ENCODE measurements at places on chromosomes 4 and X.

DNA sequence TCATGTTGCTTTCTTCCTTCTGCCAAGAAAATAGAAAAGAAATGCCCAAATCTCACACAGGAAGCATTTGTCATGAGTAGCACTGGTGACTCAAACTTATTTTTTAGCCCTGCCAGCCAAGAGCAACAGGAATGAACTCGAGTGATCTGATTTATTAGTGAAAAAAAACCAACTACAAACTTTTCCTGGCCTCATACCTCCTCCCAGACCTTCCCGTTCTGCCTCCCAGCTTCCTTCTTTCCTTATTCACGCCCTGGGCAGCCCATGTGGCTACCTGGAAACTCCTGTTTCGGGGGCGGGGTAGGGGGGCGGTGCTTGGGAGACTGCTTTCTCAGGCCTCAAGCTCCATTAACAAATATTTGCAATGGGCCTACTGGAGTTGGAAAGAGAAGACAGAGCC is 178.5 kb downstream of the NHS start:
- DNase-seq, result no peak

- peak; percentile 13 for DNase-seq
These were observed 9.6 kb upstream of the MRPL1 start for GRCh38 chr4:77852892-77853495.

GRCh38 chr4:36385951-36386571 is 104.6 kb downstream of the DTHD1 start:
- no peak for DNase-seq

DNA sequence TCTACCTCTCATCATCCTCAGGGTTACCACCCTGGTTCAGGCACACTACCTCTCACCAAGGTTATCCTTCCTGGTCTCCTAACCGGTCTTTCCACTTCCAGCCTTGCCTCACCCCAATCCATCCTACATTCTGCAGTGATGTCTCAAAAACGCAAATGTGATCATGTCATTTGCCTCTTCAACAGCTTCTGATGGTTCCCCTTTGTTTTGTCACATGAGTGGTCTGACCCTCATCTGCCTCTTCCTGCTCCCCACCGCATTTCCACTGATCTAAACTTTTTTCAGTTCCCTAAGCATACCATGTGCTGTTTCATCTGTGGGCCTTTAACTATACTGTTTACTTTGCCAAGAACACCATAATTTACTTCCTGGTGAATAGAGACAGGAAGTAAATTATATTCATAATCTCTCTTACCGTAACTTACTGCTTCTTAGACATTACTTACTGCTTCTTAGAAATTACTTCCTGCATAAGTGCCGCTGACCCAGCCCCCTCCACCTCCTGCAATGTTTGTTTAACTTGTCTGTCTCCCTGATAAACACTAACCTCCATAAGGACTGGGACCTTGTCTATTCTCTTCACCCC is 27.1 kb upstream of the NSUN7 start:
- DNase-seq, result no peak

- DNase-seq, result peak; percentile 12
These were observed 734 bp upstream of the GALNT7 start for GRCh38 chr4:173167758-173168395.

DNA sequence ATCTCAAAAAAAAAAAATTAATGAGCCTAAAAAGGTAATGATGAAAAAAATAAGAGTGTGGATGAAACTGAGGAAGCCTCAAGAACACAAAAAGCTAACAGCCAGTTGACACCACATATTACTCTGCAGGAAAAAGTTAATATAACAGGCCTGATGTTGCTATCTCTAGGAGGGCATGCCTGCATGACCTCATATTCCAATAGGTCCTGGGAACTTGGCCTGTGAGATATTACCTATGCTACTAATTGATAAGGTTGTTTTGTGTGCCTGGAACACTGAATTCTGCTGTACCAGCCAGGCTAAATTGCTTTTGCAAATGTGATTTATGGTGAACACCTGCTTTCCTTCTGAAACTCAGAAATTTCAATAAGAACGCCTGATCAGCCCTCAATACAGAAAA is 15.9 kb downstream of the SLC9A7 start:
- no peak for DNase-seq

DNA sequence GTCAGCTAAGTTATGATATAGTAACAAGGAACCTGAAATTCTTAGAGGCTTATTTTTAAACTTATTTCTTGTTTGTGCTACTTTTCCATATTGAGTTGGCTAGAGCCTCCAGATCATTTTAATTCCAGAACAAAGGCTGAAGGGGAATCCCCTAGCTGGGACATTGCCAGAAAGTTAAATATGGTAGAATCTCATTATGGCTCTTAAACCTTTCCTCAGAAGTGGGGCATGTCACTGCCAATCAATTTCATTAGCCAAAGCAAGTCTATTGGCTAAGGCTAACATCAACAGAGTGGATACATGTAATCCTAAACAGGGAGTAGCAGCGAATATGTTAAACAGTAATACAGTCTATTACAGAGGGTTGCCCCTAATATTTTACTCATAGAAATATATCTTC is 47.0 kb downstream of the FTHL17 start:
- DNase-seq, result no peak

GRCh38 chr4:89538171-89538570 is 230.6 kb upstream of the GPRIN3 start:
- no peak for DNase-seq

GRCh38 chr4:132691668-132692067 is 457.4 kb upstream of the PCDH10 start:
- no peak for DNase-seq
